ENCODE measurements at places on chromosomes 6 and 20. TPM values are rescaled to one million over a fixed set of nuclear protein-coding genes. Genes with fewer than 3 reads are reported as not detected.
A peak's percentile ranks its signal among the peaks of the same experiment; 100 is the strongest.

- peaks cover 8% of the 10 kb centered on the region for H3K4me1 ChIP-seq
- no peaks in the 10 kb centered on the region for H3K36me3 ChIP-seq
- peak overlapping the region; percentile 44 for H3K27ac ChIP-seq
- DNase-seq, result no peak
- no peak overlapping the region for H3K4me3 ChIP-seq
Measured at GRCh38 chr6:148566664-148567350, 180.0 kb upstream of the UST start.

GRCh38 chr6:157433678-157434081 is 52.7 kb downstream of the ZDHHC14 start:
- H3K4me1 ChIP-seq, result no peaks in the 10 kb centered on the region
- H3K36me3 ChIP-seq, result no peaks in the 10 kb centered on the region
- no peaks in the 10 kb centered on the region for H3K27me3 ChIP-seq
- DNase-seq, result no peak
- no peak overlapping the region for H3K4me3 ChIP-seq
- H3K27ac ChIP-seq, result no peak overlapping the region

GRCh38 chr6:55980627-55981211 is 105.3 kb upstream of the BMP5 start:
- no peaks in the 10 kb centered on the region for H3K36me3 ChIP-seq
- H3K27ac ChIP-seq, result no peak overlapping the region
- no peaks in the 10 kb centered on the region for H3K4me1 ChIP-seq
- H3K4me3 ChIP-seq, result no peak overlapping the region
- DNase-seq, result peak; percentile 41
- H3K27me3 ChIP-seq, result peaks cover 4% of the 10 kb centered on the region

GRCh38 chr20:59105581-59105980 is 58.0 kb upstream of the ZNF831 start:
- H3K27ac ChIP-seq, result no peak overlapping the region
- H3K4me3 ChIP-seq, result no peak overlapping the region
- H3K27me3 ChIP-seq, result no peaks in the 10 kb centered on the region
- no peaks in the 10 kb centered on the region for H3K36me3 ChIP-seq

GRCh38 chr20:45701873-45702272 is at the start of gene WFDC13:
WFDC13 (plus strand) TSS chr20:45702038; CDS start chr20:45702124, 86 bp downstream.
- H3K4me3 ChIP-seq, result no peak within 1 kb of the TSS
- no peaks in the 10 kb centered on the region for H3K4me1 ChIP-seq
- H3K27me3 ChIP-seq, result no peaks in the 10 kb centered on the region
- no peak within 1 kb of the TSS for H3K27ac ChIP-seq
- no peak for DNase-seq

DNA sequence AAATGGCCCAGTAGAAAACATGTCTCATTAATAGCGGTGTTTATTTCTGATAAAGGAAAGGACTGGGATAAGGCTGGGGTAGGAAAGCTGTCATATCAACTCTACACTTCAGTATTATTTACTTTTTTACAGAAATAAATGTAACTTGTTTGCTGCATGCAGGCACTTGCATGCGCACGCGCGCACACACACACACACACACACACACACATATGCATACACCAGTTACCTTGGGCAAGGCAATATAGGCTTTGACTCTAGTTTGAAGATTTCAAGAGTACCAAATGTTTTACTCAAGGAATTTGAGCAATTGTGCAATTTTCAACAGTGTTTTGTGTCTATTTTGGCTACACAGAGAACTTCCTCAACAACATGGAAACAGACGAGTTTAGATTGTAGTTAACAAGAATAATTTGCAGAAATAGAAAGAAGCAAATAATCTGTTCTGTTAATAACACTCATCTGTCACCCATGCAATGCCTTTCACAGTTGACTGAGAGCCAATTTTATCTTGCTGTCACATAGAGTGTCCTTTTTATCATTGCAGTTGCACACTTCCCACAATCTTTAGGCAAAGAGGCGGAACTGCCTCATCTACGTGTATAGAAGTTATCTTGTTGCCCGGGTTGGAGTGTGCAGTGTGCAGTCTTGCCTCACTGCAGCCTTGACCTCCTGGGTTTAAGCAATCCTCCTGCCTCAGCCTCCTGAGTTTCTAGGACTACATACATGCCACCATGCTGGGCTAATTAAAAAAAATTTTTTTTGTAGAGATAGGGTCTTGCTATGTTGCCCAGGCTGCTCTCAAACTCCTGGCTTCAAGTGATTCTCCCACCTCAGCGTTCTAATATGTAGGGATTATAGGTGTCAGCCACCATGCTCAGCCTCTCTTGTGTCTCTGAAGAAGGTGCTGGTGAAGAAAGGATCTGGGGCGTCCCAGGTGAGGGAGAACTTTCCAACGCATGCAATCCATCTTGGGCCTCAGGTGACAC is 74.8 kb upstream of the SHLD1 start:
- no peak for DNase-seq
- H3K36me3 ChIP-seq, result no peaks in the 10 kb centered on the region
- H3K4me1 ChIP-seq, result peaks cover 2% of the 10 kb centered on the region
- no peak overlapping the region for H3K4me3 ChIP-seq

DNA sequence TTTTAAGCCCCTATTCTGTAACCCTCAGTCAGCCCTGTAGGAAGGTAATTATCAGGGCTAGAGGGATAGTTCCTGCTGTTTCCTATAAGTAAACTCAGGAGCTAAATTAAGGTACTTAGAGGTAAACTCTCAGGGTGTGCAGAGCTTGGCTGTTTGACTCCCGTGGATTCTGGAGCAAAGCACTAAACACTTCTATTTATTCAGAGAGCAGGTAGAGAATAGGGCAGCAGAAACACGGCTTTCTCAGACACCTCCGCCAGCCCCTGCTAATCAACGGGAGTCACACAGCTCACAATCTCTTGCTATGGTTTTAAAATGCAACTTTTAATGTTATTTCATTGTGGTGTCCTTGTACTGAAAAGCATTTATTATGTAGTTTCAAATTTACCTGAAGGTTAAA is 21.8 kb downstream of the PRKN start:
- no peak overlapping the region for H3K27ac ChIP-seq
- no peak for DNase-seq

DNA sequence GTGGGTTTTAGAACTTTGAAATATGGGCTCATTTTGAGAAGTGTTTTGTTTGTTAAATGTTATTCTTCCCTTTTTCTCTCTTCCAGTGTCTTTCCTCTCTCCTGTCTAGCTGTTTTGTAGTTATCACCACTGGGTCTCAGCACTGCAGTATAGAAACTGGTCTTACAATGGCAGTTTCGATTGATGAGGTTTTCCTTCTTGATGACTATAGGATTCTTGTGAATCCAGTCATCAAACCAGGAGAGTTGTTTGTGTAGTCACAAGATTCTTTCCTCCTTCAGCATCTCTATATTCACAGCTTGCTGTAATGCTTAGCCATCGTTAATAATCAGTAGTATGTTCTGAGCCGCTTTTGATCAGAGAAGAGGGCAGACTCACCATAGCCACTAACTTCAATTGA is 172.3 kb downstream of the OGFRL1 start:
- DNase-seq, result peak; percentile 79
- no peaks in the 10 kb centered on the region for H3K27me3 ChIP-seq
- no peak overlapping the region for H3K27ac ChIP-seq
- H3K36me3 ChIP-seq, result no peaks in the 10 kb centered on the region
- no peak overlapping the region for H3K4me3 ChIP-seq

GRCh38 chr20:5893621-5894020 is 56.7 kb downstream of the TRMT6 start:
- no peak overlapping the region for H3K27ac ChIP-seq
- H3K27me3 ChIP-seq, result peaks cover 12% of the 10 kb centered on the region
- H3K36me3 ChIP-seq, result no peaks in the 10 kb centered on the region
- DNase-seq, result no peak
- H3K4me1 ChIP-seq, result no peaks in the 10 kb centered on the region

The C6orf132 gene
- polyA plus RNA-seq, result 1.8 TPM

The COL12A1 gene
- 307 TPM for polyA plus RNA-seq

The CASS4 gene
- polyA plus RNA-seq, result 29.6 TPM

Measured in IMR-90 (cell line).